ENCODE measurements at places on chromosomes 12 and 14.
A peak's percentile ranks its signal among the peaks of the same experiment; 100 is the strongest.

- no peak for DNase-seq
Measured at GRCh38 chr12:24584032-24584675, 364.7 kb downstream of the BCAT1 start.

GRCh38 chr14:22865424-22866405 is 5.8 kb upstream of the LRP10 start:
- DNase-seq, result no peak

DNA sequence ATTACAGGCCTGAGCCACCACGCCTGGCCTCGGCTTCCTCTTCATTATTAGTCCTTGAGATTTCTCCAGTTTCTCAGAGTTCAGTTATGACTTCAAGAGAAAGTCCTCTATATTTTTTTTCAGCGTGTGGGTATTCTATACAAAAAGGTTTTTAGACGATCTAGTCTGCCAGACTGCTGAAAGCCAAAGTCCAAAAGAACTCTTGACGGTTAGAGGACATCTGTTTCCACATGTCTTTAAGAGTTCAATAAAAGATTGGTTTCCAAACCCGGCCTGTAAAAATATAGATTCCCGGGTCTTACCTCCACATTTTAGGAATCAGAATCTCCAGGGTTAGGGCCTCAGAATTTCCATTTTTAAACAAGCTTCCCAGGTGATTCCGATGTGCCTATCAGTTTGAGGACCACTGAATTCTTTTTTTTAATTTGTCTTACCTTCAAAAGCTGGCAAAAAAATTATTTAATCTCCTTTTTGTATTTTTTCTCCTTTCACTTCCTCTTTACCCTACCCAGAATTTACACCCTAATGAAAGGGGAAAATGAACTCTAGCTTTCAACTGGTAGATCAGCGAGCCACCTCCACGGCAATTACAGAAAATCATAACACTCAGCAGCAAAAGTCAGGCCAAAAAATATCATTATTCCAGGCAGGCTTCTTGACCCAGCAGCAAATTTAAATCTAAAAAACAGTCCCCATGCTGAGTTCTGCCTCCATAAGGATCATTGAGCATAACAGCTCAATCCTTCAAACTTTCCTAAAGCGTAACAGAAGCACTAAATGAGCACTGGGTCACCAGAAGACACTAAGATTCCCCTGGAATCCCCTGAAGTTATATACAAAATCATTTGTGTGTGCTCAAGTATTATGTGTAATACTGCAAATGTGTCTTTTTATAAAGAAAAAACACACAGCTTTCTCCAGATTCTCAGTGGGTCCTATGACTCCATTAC is 8.7 kb downstream of the NT5DC3 start:
- no peak for DNase-seq

DNA sequence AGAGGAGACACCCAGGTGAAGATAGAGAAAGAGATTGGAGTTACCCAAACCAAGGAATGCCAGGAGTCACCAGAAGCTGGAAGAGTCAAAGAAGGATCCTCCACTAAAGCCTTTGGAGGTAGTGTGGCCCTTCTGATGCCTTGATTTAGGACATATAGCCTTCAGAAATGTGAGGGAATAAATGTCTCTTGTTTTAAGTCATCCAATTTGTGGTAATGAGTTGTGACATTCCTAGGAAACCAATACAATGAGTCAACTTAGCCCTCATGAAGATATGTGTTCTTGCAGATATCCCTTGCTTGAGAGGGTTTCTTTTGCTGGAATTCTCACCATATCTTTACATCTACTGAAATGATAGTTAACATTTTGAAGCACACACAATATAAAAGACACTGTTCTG is 58.8 kb downstream of the CCER1 start:
- no peak for DNase-seq

GRCh38 chr12:77064896-77065360 is 441 bp downstream of the E2F7 start:
- DNase-seq, result peak; percentile 56

DNA sequence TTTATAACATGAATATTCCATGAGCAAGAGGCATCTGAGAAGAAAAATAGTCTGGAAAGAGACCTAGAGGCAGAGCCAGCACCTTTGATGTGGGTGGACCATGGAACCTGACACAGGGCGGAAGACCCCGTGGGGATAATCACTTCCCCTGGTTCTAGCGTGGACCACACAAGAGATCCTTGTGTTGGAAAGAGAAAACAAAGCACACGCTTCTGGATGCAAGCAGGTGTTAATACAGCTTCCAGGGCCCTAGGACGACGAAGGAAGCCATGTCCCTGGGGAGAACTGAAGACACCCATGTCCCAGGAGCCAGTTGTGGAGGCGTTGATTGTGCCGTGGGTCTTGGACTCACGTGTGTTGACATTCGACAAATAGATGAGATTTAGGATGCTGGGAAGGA is 102.9 kb downstream of the ADGRD1 start:
- no peak for DNase-seq

DNA sequence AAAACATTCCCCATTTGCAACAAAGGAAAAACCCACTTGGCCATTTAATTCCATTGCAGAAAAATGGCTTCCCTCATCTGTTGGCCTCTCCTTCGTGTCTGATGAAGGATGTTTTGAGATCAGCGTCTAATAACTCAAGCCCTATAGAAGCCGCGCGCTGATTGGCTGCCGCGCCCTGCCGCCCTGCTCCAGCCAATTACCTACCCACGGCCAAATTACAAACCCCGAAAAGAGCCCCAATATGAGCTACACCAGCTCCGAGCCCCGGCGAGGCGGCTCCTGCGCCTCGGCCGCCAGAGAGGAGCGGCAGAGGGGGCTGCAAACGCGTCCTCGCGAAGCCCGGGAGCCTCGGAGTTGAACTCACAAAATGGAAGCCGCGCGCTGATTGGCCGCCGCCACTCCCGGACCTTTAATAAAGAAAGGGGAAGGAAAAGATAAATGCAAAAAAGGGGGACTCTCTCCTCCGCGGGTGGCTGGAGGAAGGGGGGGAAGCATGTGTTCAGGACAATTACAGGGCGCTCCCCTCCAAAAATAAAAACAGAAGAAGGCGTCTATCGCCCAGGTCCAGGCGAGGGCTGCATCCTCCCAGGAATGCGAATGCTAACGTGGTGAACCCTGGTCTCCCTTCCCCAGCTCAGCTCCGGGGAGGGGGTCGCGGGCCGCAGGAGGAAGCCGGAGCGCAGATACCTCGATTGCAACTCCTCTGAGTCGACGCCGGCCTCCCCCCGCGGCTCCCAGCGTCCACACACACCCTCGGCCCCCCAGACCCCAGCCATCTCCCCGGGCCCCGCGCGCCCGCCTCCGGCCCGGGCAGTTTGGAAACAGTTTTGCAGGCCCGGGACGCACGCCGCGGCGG is 738 bp upstream of the SETD1B start:
- DNase-seq, result peak; percentile 98

- no peak for DNase-seq
Measured at GRCh38 chr14:34438438-34438837, 23.6 kb downstream of the SPTSSA start.

GRCh38 chr14:104562606-104563005 is 17.0 kb upstream of the C14orf180 start:
- no peak for DNase-seq

GRCh38 chr12:92468358-92469020 is 234.3 kb upstream of the PLEKHG7 start:
- DNase-seq, result no peak
